ENCODE measurements at places on chromosomes 12 and 14.

DNA sequence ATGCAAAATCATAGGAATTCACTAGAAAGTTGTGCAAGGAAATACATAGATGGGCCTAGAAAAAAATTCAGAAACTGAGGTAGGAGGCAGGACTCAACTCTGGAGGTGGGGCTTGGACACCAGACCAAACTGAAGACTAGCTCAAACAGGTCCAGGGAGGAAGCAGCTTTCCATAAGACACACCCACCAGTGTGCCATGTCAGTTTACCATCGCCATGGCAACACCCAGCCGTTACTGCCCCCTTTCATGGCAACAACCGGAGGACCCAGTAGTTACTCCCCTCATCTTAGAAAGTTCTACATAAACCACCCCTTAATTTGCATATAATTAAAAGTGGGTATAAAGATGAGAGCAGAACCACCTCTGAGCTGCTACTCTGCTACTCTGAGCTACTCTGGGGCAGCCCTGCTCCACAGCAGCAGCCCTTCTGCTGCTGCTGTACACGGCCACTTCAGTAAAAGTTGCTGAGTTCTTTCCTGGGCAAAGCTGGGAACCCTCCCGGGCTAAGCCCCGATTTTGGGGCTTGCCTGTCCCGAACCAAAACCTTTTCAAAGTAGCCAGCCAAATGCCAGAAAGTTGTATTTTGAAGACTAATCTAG, 30.8 kb upstream of the NINJ2 start:
- no peak for DNase-seq

DNA sequence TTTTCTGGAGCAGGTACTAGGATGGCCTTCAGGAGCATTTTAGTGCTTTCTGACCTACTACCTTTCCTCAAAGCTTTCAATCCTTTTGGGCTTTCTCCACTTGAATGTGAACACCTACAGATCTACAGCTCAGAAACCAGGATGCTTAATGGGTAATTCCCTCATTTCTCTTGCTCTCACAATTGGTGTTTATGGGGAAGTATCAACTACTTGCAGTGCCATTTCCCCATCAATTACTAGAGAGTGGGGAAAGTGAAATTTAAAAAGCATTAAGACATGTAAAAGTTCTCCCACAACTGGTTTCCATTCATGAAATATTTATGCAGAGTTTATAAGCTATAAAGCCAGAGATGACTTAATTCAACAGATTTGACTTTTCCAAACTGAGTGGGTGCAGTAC, 2.1 kb upstream of the YY1 start:
- no peak for DNase-seq

DNA sequence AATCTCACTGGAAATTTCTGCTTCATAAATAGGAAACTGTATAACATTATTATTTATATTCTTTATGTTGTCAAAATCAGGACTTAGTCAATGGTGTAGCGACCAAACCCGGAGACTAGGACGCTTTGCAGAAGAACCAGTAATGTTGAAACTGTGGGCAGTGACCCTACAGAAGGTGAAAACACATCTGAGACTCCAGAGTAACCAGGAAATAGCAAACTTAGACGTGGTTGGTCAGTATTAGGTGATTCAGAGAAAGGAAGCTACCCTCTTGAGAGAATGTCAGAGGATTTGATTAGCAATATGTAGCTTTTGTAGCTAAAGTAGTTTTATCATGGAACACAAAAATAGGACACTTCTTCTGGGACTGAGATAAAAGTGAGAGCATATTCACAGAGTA, 381.9 kb downstream of the SLC16A7 start:
- peak; percentile 7 for DNase-seq

- peak; percentile 67 for DNase-seq
Measured at GRCh38 chr12:66688846-66689439, 10.1 kb upstream of the GRIP1 start.

DNA sequence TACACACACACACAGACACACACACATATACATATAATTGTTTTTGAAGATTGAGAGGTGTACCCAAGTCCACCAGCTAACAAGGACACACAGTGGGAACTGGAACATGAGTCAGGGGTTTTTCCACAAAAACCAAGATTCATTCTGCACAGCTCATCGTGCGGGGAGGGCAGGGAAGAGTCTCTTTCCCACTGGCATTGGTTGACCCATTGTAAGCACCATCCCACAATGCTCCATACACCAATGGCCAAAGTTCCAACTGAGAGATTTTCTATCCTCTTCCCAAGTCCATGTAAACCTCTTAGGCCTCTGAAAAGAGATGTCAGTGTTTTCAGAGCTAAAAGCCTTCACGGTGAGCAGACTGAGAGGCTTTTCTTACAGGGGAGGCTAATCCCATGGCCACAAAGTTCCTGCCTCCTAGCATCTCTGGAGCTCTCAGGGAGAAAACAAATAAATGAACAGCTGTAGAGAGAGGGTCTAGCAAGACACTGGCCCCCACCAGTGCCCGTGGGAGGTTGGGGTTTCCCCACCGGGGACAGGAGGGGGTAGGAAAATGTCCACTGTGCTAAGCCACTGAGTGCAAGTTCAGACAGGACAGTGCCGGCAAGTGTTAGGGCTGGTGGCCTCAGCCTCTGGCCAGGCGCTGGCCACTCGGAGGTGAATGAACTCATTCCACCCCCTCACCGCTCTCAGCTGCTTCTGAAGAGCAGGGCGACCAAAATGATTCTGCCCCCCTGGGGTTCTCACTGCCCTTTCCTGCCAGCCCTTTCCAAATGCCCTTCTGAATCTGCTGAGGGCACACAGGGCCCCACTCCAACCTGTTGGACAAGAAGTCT, 21.5 kb upstream of the TC2N start:
- DNase-seq, result no peak

- no peak for DNase-seq
Measured at GRCh38 chr12:118432812-118433545, 56.6 kb downstream of the SUDS3 start.

DNA sequence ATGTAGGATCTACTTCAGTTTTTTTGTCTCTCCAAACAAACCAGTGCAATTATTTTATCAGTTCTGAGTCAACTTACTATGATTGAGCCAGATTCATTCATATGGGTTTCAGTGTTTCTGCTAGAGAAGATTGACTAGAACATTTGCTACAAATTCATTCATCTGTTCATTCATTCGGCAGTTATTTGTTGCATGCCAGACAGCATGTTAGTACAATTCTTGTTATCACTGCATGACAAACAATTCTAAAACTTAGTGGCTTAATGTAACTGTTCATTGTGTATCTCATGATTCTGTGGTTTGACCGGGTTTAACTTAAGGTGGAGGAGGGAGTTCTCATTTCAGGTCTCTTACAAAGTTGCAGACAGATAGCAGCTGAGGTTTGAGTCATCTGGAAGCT, 52.3 kb downstream of the POLR3B start:
- DNase-seq, result no peak

DNA sequence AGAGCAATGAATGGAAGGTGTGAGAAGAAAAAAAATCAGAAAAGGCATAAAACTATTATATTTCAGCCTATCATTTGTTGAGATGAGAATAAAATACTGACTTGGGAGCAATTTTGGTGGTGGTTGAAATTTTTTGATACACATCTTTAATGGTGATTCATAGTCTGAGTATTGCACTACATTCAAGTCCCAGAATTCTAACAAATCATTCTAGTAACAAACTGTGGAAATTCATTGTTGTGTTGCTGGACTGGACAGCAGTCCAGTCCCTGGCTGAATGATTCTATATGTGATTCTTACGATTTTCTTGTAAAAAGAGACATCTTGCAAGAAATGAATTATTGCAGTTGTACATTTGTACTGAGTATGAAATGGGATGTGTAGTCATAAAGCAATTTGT, 268.6 kb downstream of the TRHDE start:
- DNase-seq, result no peak

DNA sequence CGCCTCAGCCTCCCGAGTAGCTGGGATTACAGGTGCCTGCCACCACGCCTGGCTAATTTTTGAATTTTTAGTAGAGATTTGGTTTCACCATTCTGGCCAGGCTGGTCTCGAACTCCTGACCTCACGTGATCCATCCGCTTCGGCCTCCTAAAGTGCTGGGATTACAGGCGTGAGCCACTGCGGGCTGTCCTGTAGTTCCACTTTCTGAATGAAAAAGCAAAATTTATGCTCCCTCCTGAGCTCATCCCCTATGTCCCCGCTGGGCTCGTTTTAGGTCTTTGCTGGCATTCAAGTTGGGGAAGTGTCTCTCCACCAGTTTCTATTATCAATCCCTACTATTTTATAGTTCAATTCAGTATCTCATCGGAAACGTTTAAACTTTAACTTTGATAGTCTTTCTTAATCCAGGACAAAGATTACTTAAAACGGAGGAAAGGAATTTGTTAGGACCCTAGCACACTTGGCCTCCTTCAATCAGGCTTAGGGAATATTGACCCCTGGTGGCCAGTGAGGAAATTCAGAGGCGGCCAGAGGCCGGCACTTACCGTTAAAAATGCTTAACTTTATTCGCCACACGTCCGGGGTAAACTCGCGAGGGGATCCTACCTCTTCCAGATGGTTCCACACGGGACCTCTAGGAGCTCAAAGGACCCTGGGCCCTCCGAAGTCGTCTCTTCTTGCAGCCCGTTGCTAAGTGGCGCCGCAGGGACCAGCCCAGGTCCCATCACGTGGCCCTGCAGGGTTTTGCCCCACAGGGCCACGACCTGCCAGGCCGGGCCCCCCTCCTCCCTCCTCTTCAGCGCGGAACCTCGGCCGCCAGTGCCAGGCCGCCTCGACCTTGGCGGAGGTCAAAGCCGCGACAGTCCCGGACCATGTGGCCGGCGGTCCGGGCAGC, 11.4 kb upstream of the DNAL1 start:
- peak; percentile 85 for DNase-seq

- no peak for DNase-seq
Measured at GRCh38 chr14:90319634-90320541, 11.9 kb downstream of the NRDE2 start.

DNA sequence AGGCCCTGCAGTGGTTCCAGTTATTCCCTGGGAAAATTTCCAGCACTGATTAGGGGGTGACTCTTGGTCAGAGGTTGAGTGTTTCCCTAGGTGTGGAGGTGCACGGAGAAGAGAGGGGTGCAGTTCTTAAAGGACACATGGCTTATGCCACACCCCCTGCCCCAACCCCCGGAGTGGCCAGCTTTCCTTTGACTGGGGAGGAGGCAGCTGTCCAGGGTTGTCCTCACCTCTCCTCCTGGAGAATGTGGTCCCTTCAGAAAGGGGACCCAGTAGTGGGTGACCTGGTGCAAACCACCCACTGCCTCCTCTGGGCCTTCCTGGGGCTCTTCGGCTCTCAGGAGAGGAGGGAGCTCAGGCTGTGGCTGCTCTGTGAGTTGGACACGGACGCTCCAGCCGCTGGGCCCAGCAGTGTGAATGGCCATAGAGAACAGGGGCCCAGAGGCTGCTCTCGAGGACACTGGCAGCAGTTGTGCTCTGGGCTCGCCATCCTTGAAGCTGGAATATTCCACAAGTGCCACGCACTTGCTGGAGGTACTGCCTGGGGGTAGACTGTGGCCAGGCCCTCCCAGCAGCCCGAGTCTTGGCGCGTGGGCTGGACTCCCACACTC, 13.6 kb downstream of the PACS2 start:
- no peak for DNase-seq

GRCh38 chr12:28777603-28778365, 371.3 kb upstream of the FAR2 start:
- no peak for DNase-seq

GRCh38 chr12:25496098-25496587, 56.9 kb downstream of the LMNTD1 start:
- DNase-seq, result peak; percentile 17

DNA sequence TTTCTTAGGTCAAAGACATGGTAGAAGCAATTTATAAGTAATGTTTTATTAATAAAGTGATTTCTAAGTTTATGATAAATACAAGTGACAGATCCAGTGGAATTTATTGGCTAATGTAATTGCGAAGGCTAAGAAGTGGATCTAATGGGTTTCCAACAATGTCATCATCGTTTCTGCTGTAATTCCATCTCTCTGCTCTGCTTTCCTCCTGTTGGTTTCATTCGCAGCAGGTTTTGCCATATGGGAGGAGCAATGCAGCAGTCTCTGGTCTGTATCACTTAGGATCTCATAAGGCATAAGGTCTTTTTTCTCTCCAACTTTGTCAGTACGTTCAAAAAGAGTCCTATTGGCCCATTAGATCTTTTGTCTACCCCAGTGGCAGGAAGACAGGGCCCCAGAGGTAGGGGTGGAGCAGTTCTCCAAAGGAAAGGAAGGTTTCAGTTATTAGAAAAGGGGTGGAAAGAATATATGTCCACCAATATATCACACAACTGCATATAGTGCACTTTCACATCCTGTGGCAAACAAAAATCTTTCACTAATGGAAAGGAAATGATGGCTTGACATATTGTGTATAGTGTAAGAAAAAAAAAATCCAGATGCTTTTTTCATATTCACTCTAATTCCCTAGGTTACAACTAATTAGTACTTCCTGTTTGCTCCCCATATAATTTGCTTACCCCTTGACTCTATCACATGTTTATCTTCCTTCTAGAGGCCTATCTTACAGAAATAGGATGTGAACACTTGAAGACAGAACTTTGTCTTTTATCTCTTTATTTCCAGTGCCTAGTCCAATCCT, 451.3 kb downstream of the ZFP36L1 start:
- DNase-seq, result no peak

DNA sequence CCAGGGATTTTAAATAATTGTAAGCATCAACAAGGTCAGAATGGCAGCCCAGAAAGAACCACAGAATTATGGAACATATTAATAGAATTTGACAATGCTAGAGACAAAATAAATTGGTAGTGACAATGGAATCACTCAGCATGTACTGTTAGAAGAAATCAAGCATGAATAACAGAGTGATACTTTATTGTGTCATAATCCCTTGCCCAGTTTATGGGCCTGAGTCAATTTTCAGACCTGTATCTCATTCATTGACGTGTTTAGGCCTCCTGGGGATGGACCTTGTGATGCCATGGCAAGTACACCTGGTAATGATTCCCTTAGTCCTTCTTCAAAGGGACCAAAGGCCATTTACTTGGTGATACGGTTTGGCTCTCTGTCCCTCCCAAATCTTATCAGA, 12.8 kb upstream of the CCDC91 start:
- DNase-seq, result no peak

- DNase-seq, result peak; percentile 56
Measured at GRCh38 chr14:51668870-51669269, 17.2 kb downstream of the FRMD6 start.

DNA sequence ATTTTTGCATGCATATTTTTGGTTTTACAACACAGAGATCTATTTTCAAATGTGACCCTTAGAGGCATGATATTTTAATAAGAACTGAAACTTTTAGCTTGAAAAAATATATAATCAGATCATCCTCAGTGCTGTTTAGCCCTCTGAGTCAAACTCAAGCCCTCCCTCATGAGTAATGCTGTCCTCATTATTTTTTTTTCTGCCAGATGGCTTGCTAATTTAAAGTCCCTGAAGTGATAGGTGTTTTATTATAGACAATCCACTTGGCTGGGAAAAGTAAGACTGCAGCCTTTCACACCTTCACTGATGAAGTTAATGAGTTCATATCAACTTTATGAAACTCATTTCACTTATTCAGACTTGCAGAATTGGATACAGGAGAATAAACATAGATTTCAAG, 227.7 kb downstream of the SLC16A7 start:
- no peak for DNase-seq

GRCh38 chr12:83634726-83635267, 948.1 kb downstream of the TMTC2 start:
- no peak for DNase-seq
